ENCODE measurements at places on chromosomes 2 and 18. TPM values are rescaled to one million over a fixed set of nuclear protein-coding genes. Genes with fewer than 3 reads are reported as not detected.

GRCh38 chr2:220065581-220065980, 438.2 kb downstream of the SLC4A3 start:
- DNase-seq: no peak

- no peak for DNase-seq
These were observed 370 bp upstream of the EFEMP1 start for GRCh38 chr2:55923982-55924321.

GRCh38 chr2:237196866-237197618, 111.4 kb downstream of the COPS8 start:
- DNase-seq: no peak

The IL36G gene
- not detected for total RNA-seq

DNA sequence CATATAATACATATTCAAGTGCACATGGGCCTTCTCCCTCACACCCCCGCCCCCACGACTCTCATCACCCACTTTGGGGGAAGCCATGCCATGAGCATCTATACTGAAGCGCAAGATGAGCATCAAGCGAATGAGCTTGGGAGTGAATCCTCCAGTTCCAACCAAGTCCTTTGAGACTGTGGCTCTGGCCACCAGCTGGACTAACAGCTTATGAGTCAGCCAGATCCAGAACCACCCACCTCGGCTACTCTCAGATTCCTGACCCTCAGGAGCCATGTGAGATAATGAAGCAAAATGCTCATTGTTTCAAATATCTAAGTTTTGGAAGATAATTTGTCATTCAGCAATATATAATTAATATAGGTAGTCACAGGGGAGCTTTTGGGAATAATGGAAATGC, 22.2 kb upstream of the IL1RL1 start:
- DNase-seq: no peak

The LRP1B gene
- 0.22 TPM for total RNA-seq
